ENCODE measurements at places on chromosomes 5 and 9.

DNA sequence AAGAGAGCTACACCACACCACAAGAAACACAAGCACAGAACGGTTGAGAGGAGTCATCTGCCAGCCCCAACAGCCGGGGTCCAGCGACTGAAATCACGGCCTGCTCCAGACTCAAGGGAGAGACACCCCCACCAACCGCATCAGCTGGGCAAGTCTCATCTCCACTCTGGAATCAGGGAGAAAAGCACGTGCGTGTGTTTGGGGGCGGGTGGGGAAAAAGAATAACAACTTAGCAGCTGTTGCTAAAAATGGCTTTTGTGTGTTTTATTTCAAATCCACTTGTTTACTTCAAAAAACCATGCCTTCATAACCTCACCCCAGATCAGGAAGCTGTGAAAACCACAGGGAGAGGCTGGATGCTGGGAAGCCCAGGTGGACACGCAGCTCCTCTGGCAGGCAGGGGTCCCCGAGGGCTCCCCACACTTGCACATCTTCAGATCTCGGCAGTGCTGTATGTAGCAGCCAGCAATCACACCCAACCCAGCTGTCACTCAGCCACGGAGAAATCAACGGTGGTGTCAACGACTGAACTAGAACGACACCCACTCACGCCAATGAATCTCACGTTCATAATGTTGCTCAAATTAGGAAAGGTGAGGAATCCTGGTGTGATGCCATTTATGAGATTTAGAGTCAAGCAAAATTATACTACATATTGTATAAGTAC lies 19.0 kb downstream of the PNPLA7 start:
- ATAC-seq: no peak

- no peak for ATAC-seq
Observed at GRCh38 chr9:115254287-115255180, 136.6 kb upstream of the TNC start.

DNA sequence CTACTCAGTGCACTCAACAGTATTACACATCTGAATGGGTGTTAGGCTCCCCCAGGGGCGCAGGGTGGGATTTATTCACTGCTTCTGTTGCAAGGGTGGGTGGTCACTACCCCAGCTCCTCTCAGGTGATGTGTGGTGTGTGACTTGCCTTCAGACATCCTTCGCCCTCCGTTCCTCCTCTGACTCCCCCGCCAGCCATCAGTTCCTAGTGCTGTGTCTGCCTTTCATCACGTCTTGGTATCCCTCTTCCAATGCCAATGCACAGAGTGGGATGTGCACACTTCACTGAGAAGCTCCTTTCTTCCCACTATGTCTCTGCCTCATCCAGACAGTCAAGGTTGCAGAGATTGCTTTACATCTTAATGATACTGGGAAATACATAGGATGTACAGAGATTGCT lies 79.4 kb downstream of the SLIT3 start:
- ATAC-seq: no peak

- no peak for ATAC-seq
Observed at GRCh38 chr5:74310386-74310785, 330.1 kb downstream of the ENC1 start.

DNA sequence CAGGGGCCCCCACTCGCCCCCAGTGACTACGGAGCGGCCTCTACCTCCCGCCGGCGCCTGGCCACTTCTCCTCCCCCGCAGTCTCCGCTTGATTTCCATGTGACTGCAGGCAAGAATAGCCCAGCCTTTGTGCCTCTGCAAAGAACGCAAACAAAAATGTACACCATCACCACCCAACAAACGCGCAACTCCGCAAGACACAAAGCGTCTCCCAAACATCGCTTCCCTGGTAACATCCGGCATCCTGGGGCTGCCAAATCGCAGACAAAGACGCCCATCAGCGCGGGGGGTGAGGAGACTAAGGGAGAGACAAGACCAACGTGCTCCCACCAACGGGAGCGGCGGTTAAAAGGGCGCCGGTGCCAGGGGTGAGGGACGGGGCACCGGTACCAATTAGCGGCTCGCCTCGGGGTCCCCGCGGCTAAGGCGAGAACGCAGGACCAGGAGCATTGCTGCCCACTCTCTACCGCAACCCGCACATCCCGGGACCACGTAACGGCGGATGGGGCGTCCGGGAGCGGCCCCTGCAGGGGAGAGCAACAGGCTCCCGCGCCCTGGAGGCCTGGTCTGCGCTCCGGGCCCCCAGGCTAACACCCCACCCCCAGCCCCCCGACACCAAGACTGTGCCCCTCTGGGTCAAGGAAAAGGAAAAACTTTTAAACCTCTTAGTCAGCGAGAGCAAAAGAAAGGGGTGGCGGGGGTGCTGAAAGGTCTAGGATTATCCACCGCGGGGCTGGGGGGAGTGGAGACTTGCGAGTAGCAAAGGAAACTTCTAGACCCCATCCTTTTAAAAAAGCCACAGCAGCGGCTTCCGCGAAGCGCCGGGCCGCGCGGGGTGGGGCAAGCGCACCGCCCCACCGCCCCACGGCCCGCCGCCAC lies 885 bp downstream of the MPDZ start:
- no peak for ATAC-seq

DNA sequence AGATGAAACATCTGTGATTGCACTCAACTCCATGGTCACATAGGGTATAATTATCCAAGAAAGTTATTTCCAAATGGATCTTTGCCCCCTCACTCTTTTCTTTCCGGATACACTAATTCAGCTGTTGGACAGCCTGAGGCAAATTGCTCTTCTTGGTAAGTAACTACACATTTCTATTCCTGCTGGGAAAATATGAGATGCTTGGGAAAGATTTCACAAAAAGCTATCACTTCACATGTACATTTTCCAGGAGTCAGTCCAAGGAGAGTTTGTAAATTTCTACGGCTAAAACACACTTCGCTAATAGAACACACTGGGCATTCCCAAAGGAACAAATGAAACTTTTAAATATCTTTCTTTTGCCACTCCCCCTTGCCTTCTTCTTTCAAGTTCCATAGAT lies 123.0 kb upstream of the GRIA1 start:
- no peak for ATAC-seq

- no peak for ATAC-seq
Observed at GRCh38 chr9:115359017-115359780, 241.2 kb upstream of the TNC start.

DNA sequence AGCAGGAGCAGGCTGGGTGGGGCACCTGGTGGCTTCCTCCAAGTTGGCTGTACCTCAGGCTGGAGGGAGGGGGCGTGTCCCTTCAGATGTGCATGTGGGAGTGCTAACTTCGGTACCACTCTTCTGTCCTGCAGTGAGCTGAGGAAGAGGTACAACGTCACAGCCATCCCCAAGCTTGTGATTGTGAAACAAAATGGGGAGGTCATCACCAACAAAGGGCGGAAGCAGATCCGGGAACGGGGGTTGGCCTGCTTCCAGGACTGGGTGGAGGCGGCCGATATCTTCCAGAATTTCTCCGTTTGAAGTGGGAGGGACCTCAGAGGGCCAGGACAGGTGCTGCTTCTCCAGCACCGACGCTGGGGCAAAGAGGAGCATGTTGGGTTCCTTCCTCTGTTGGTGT lies 9.3 kb downstream of the NXNL2 start:
- ATAC-seq: no peak

DNA sequence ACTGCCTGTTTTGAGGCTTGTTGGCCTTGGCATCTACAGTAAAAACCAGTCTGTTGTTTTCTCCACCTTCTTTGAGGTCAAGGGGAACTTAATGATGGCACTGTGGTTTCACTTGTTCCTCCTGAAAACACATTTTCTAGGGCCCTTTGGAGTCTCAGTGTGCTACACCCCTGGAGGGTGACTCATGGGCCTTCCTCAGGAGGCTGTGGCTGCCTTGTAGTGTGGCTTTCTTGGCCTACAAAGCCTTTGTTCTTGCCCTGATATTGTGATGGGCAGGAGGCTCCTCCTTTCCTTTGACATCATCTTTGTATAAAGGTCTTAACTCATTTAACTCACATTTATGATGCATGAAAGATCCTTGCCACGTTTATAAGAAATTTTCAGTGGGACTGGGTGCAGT lies 56.3 kb upstream of the GPBP1 start:
- peak; percentile 81 for ATAC-seq

GRCh38 chr9:6905850-6906375 lies 148.1 kb downstream of the KDM4C start:
- ATAC-seq: no peak

DNA sequence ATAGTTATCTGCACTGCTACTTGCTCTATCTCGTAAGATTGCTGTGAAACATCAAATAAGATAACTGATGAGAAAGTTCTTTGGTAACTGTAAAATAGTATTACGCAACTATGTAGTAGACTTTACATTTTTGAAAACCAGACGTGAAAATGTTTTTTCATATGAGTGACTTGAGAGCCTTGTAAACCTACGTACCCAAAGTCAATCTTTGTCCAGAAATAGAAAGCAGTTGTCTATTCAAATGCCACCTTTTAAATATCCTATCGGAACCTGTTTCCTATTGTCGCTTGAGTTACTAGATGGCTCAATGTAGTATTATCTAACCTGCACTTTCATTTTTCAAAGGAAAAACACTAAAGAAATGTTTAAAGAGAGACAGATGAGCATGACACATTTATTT lies 1.6 kb downstream of the FNIP1 start:
- no peak for ATAC-seq

- ATAC-seq: peak; percentile 70
Observed at GRCh38 chr5:139696894-139697658, 48.9 kb downstream of the CXXC5 start.

- ATAC-seq: no peak
Observed at GRCh38 chr5:130528474-130528873, 624.2 kb downstream of the CHSY3 start.

DNA sequence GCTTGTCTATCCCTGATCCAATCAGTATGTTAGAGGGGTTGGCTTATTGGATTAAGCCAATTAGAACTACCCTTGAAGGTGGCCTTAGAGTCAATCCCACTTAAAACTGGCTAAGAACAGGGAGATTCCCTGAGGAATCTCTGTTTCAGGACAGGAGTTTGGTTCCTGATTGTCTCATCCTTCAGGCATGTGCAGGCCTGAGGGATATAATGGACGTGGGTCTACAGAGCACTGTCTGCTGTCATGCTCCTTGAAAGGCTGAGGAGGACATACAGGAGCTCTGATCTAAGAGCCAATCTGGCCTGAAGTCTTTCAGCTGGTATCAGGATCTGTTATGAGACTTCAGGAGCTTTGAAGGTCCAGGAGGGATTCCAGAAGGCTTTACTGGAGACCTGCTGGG lies 36.2 kb upstream of the PRXL2C start:
- no peak for ATAC-seq

- no peak for ATAC-seq
Observed at GRCh38 chr5:169795338-169795737, 158.3 kb downstream of the DOCK2 start.

DNA sequence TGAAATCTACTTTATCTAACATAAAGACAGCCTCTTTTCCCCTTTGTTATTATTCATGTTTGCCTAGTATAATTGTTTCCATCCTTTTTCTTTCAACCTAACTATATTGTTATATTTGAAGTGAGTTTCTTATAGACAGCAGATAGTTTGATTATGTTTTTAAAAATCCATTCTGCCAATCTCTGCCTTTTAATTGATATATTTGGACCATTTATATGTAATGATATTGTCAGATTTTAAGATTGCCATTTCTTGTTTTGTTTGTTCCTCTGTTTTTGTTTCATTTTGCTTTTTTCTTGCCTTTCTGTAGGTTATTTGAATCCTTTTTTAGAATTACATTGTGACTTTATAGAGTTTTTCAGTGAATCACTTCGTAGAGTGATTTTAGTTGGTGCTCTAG lies 74.8 kb upstream of the TMEM171 start:
- no peak for ATAC-seq

DNA sequence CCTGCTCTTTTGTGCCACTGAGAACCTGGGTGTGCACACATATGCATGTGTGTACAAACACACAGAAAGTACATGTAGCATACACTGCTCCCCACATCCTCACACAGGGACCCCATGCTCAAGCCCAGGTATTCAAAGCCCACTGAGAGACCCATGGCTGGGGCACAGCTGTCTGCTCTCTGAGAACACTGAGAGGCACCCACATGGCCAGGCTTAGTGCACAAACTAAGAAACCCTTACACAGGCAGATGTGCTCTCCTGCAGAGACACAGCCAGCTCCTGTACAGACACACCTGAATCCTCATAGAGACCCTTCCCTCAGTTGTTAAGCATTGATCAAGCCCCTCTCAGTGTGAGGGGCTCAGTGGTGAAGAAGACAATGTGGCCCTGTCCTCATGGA lies 92.5 kb downstream of the CACNA1B start:
- no peak for ATAC-seq

GRCh38 chr5:112555691-112556090 lies 136.6 kb upstream of the EPB41L4A start:
- no peak for ATAC-seq

- no peak for ATAC-seq
Observed at GRCh38 chr5:67179697-67180361, 16.8 kb downstream of the CD180 start.

DNA sequence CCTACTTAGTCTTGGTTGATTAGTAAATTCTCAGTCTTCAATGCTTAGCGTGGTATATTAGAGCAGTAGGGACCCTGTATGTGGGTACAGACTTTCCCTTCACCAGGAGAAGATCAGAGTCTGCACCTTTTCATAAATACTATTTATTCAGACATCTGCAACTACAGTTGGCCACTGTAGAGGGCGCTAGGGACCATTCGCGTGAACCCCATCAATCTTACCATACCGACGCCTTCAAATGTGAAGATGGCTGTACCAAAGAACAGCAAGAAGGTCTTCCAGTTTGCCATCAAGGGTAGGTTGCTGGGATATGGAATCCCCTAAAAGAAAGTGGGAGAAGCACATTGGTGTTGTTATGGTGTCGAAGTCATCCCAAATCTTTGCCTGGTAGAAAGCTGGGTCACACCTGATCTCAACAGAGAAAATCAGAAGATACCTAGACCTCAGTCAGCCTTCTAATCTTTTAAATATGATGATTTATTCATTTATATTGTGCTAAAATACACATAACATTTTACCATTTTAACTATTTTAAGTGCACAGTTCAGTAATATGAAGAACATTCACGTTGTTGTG lies 19.1 kb downstream of the SLC36A3 start:
- ATAC-seq: no peak

DNA sequence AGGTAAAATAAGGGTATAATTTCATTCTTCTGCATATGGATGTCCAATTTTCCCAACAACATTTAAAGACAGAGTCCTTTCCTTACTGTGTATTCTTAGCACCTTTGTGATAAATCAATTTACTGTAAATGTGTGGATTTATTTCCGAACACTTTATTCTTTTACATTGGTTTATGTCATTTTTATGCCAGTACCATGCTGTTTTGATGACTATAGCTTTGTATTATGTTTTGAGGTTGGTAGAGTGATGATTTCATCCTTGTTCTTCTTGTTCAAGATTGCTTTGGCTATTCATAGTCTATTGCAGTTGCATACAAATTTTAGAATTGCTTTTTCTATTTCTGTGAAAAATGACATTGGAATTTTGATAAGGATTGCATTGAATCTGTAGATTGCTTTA lies 53.4 kb upstream of the CCDC152 start:
- no peak for ATAC-seq

GRCh38 chr5:179771311-179771895 lies 22.4 kb upstream of the LTC4S start:
- no peak for ATAC-seq

DNA sequence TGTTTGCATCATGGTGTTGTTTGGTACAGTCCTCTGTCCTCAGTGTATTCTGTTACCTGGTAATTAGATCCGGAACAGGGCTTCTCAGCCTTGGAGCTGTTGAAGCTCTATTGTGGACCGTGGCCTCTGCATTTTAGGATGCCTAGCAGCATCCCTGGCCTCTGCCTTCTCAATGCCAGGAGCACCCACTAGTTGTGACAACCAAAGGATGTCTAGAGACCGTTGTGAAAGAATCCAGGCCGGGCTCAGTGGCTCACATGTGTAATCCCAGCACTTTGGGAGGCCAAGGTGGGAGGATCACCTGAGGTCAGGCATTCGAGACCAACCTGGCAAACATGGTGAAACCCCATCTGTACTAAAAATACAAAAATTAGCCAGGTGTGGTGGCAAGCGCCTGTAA lies 159.6 kb downstream of the CACNA1B start:
- no peak for ATAC-seq
